ENCODE measurements at places on chromosomes 2 and 18.
A peak's percentile ranks its signal among the peaks of the same experiment; 100 is the strongest.

DNA sequence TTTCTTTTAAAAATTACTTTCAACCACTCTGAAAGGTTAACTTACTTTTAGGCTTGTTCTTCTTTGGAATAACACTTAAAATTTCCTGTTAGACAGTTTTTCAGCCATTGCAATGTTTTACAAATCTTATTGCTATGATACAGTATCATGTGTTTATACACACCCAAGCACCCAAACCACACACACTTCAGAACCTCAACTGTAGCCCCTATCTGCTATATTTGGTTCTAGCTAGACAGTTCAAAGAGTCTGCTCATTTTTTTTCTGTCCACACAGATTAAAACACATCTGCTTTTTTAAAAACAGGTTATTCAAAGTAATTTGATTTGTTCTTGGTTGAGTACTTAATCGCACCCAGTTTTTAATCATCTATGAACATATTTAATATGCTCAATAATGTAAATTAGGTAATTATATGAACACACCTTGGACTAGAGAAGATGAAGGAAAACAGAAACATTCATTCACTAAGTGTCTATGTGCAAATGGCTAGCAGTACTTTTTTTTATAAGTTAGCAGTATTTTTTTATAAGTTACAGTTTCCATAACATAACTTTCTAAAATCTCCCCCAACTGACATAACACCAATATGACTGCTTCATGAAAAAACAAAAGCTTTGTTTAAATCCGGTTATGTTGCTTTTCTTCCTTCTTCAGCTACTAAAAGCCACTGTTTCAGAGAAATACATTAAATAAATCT is 17.6 kb downstream of the FBXO11 start:
- no peak for DNase-seq
- H3K36me3 ChIP-seq: peaks cover 3% of the 10 kb centered on the region
- peak overlapping the region; percentile 57 for H3K4me3 ChIP-seq
- H3K27ac ChIP-seq: peak overlapping the region; percentile 89
- H3K4me1 ChIP-seq: peaks cover 42% of the 10 kb centered on the region
- no peaks in the 10 kb centered on the region for H3K27me3 ChIP-seq

DNA sequence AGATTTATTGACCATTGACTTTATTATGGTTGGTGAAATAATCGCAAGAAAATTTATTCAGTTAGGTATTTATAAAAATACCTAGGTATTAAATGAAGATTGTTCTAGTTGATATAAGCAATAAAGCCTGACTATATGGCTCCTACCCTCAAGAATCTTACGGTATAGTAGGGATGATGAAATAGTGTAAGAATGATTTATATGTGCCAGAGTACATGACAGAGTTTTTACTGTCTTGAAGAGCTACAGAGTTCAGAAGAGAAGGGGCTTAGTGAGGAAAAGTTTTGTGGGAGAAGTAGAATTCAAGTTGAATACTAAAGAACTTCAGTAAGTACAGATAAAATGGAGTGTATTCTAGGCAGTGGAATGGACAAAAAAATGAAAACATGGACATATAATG is 9.7 kb downstream of the CREB1 start:
- no peaks in the 10 kb centered on the region for H3K27me3 ChIP-seq
- H3K36me3 ChIP-seq: peaks cover 2% of the 10 kb centered on the region
- H3K4me1 ChIP-seq: peaks cover 34% of the 10 kb centered on the region
- H3K4me3 ChIP-seq: no peak overlapping the region

GRCh38 chr2:222637067-222637466 is 18.8 kb downstream of the FARSB start:
- H3K4me3 ChIP-seq: no peak overlapping the region
- no peak for DNase-seq
- no peaks in the 10 kb centered on the region for H3K27me3 ChIP-seq

DNA sequence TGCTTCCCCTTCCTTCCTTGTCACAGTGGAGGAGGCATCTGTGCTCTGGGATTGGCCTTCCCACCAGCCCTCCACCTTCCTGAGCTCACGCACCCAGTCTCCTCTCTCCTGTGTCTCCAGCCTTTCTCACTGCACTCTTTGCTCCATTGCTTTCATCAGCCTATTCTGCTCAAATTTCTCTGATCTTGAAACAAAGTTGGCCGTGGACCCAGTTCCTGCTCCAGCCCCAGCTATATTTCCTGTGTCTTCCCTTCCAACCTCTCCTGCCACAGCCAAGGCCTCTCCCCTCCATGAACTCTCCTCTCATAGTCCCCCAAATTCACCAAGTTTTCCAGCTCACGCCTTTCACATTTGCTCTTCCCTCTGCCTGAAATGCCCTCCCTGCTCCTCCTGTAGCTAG is 226.6 kb upstream of the AGAP1 start:
- peaks cover 5% of the 10 kb centered on the region for H3K36me3 ChIP-seq
- peaks cover 65% of the 10 kb centered on the region for H3K27me3 ChIP-seq
- no peaks in the 10 kb centered on the region for H3K4me1 ChIP-seq
- no peak for DNase-seq
- no peak overlapping the region for H3K27ac ChIP-seq

DNA sequence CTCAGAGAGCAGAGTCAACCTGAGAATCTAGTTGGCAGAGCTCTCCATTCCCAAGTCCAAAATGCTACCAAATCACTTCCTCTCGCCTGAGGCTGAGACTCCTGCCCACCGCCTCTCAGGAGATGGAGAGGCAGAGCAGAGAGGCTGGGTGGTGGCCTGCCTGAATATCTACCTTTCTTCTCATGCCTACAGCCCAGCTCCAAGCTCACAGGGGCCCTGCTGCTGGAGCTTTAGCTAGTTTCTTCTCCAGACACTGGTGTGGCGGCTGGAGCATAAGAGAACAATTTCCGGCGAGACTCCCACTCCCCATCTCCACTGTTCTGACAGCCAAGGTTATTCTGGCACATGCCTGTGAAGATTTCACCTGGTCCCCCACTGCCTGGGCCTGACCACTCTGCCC is 8.1 kb upstream of the CYP26B1 start:
- no peak for DNase-seq
- H3K27ac ChIP-seq: no peak overlapping the region
- H3K4me3 ChIP-seq: no peak overlapping the region
- no peaks in the 10 kb centered on the region for H3K4me1 ChIP-seq
- H3K27me3 ChIP-seq: peaks cover 86% of the 10 kb centered on the region
- peaks cover 5% of the 10 kb centered on the region for H3K36me3 ChIP-seq

DNA sequence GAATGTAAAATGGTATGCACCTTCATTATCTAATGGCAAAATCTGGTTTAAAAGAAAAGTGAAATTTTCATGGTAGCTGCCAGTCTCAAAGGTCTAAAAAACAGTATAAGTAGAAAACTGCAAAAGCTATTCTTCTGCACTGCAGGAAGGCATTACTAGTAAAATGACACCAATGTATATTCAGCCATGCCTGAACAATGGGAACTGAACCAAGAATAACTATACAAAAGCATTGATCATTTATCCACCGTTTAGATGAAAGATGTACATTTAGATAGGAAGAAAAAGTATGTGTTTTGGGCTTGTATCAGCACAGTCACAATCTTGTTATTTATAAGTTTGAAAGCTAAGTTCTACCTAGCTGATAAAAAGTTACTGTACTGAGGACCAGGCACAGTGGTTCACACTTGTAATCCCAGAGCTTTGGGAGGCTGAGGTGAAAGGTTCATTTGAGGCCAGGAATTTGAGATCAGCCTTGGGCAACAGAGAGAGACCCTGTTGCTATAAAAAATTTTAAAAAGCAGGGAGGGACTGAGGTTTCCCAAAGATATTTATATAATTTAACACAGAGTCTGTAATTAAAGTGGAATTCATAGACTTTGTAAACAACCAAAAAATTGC is 163.1 kb upstream of the WDSUB1 start:
- no peaks in the 10 kb centered on the region for H3K4me1 ChIP-seq
- no peak for DNase-seq
- H3K36me3 ChIP-seq: peaks cover 8% of the 10 kb centered on the region
- H3K4me3 ChIP-seq: no peak overlapping the region
- no peaks in the 10 kb centered on the region for H3K27me3 ChIP-seq
- no peak overlapping the region for H3K27ac ChIP-seq

DNA sequence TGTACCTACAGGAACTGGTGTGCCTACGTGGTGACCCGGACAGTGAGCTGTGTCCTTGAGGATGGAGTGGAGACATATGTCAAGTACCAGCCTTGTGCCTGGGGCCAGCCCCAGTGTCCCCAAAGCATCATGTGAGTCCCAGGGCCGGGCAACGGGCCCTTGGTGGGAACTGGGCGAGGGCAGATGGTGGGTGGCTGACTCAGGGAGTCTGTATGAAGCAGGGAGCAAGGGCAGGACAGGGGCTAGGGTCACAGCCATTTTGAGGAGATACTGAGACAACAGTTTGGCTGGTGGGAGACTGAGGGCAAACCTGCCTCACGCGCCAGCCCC is 1.7 kb downstream of the EMILIN1 start:
- peaks cover 38% of the 10 kb centered on the region for H3K4me1 ChIP-seq
- no peak overlapping the region for H3K4me3 ChIP-seq
- H3K27me3 ChIP-seq: no peaks in the 10 kb centered on the region
- no peak overlapping the region for H3K27ac ChIP-seq
- DNase-seq: no peak

DNA sequence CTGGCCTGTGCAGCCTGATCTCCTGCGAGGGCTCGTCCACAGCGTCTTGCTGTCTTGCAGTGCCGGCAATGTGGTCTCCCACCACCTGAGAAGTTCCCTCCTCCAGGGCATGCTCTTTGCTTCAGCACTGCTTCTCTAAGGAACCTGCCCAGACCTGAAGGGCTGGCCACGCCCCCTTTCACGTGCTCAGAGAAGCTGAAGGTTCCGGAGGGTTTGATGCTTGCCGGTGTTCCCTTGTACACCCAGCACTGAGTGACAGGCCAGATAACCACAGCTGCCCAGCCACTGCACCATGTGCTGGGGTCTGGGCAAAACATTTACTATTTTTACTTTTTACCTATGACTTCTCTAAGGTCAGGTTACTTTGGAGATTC is 1.7 kb upstream of the POLR2D start:
- peaks cover 3% of the 10 kb centered on the region for H3K36me3 ChIP-seq
- no peak overlapping the region for H3K27ac ChIP-seq
- peak overlapping the region; percentile 62 for H3K4me3 ChIP-seq
- no peaks in the 10 kb centered on the region for H3K27me3 ChIP-seq
- peaks cover 14% of the 10 kb centered on the region for H3K4me1 ChIP-seq

DNA sequence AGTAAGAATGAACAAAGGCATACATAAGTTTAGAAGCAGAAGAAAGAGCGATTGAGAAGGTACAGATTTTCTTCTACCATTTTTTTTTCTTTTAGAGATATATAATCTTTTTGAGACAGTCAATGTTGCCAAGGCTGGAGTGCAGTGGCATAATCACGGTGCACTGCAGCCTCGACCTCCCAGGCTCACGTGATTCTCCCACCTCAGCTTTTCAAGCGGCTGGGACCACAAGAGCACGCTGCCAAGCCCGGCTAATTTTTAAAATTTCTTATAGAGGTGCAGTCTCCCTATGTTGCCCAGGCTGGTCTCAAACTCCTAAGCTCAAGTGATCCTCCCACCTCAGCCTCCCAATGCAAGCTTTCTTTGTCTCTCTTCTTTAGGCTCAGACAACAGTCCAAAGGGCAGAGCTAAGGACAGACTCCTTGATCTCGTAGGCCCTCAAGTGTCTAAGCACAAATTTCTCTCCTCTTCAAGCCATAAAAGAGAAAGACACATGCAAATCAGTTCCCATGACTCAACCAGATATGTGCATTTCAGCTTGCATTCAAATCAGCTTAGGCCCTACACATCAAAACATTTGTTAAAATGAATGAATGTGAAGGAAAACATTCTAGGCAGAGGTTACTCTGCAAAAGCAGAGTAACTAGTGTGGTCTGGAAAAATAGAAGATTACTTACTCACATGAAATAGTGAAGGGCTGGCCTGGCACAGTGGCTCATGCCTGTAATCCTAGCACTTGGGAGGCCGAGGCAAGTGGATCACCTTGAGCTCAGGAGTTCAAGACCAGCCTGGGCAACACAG is 18.0 kb downstream of the ITSN2 start:
- H3K27ac ChIP-seq: peak overlapping the region; percentile 77
- no peak for DNase-seq
- H3K4me1 ChIP-seq: peaks cover 66% of the 10 kb centered on the region
- H3K4me3 ChIP-seq: no peak overlapping the region
- H3K36me3 ChIP-seq: peaks cover 4% of the 10 kb centered on the region

DNA sequence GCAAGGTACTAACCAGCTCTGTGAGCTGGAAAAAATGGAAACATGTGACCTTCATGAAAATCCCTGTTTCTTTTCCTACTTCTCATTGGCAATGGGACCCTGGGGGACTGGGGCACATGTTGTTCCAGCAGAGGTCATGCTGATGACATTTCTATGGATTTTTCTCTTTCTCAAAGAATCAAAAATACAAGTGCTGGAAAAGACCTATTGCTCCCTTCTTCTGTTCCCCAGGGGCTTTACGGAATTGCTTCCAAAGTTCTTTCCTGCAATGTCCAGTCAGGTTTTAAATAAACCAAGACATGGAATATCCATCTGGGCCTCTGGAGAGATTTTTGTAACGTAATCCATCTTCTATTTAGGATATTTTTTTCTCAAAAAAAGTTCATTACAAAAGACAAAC is 1006.1 kb upstream of the CELF4 start:
- no peaks in the 10 kb centered on the region for H3K4me1 ChIP-seq
- DNase-seq: no peak
- no peak overlapping the region for H3K27ac ChIP-seq
- H3K27me3 ChIP-seq: no peaks in the 10 kb centered on the region
- H3K4me3 ChIP-seq: no peak overlapping the region

DNA sequence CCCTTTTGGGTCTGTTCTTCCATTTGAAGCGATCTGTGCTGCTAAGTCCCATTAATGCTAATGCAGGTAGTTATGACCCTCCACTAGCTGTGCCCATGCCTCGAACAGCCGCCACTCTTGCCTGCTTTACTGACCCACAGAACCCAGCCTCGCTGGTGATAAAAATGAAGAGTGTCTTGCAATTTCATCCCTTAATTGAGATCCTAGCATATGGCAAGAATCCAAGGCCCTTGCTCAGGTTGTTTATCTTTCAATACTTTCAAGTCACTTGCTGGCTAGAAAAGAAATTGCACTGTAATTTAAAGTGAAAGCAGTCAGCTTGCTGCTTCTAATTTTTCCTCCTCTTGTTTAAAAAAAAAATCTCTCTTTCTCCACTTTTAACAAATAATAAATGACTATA is 73.6 kb downstream of the ZNF521 start:
- H3K27me3 ChIP-seq: no peaks in the 10 kb centered on the region
- no peak overlapping the region for H3K27ac ChIP-seq
- H3K4me1 ChIP-seq: peaks cover 2% of the 10 kb centered on the region
- H3K36me3 ChIP-seq: no peaks in the 10 kb centered on the region
- H3K4me3 ChIP-seq: no peak overlapping the region
- DNase-seq: no peak
